ENCODE measurements at places on chromosomes 1 and 21.

DNA sequence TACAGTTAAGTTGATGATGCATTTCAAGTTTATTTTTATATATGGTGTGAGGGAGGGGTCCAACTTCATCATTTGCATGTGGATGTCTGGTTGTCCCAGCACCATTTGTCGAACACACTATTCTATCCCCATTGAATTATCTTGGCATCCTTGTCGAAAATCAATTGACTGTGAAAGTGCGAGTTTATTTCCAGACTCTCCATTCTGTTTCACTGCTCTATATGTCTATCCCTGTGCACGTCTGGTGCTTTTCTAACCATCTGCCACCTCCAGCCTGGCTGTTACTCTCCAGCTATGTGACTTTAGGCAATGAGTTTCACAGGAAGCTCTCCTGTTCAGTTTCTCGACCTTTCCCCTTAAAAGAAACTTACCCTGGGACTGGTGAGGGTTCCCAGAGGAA lies 137.1 kb upstream of the KLHDC7A start:
- DNase-seq, result no peak

- no peak for DNase-seq
Measured at GRCh38 chr1:203601716-203602309, 24.8 kb upstream of the ATP2B4 start.

- DNase-seq, result no peak
Measured at GRCh38 chr1:200130552-200130951, 103.0 kb downstream of the NR5A2 start.

DNA sequence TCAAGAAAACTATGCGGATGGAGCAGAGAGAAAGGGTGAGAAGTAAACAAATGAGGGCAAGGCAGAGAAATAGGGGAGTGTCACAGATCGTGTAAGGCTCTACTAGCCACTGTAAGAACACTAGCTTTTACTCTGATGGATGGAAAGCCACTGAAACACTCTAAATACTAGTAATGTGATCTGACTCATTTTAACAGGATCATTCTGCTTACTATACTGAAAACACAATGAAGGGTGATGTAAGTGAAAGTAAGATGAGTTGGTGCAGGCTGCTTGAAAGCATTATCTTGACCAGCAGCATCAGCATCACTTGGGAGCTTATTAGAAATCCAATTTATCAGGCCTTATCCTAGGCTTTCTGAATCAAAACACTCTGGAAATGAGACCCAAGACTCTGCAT lies 32.7 kb downstream of the TUT4 start:
- DNase-seq, result no peak
